ENCODE measurements at places on chromosomes 12 and 14.

GRCh38 chr12:32273712-32274111 is 125.6 kb upstream of the FGD4 start:
- no peak for DNase-seq

GRCh38 chr14:37230551-37231194 is 32.9 kb downstream of the MIPOL1 start:
- DNase-seq = peak; percentile 59

- DNase-seq = no peak
Measured at GRCh38 chr12:64918344-64918743, 93.9 kb downstream of the TBC1D30 start.

- no peak for DNase-seq
Measured at GRCh38 chr12:47755655-47756562, 2.8 kb downstream of the RAPGEF3 start.

- DNase-seq = no peak
Measured at GRCh38 chr12:13956060-13956590, 25.3 kb downstream of the GRIN2B start.

DNA sequence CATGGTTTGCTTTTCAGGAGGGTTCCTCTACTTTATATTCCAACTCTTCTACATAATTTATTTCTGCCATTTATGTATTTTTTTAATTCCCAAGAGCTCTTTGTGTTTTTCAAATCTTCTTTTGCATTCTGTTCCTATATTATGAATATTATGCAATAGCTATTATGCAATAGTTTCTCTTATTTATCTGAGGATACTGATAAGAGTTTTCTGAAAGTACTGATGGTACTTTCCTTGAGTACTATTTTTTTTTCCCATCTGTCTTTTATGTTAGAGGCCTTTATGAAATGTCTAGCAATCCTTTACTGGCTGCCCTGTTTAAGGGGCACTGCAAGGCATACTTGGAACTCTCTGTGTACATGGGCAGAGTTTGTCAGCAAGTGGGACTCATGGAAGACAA is 93.4 kb downstream of the SLC41A2 start:
- DNase-seq = no peak

DNA sequence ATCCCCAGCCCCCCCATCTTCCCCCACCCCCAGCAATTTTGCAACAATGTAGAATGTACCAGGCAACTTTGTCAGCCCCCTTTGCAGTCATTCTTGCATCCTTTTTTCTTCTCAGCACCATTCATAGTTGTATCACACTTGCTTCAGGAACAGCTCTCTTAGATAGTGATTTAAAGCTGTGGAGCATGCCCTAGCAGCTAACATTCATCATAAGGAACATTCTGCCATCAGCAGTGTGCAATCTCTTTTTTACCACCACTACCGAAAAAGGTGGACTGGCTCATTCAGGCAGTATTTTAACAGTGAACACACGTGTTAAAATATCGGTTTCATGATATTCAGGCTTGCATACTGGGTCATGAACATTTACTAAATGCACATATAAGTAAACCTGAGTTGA is 45.1 kb downstream of the MARK3 start:
- DNase-seq = no peak

GRCh38 chr12:80857311-80857710 is 80.4 kb downstream of the LIN7A start:
- DNase-seq = peak; percentile 74

- DNase-seq = no peak
Measured at GRCh38 chr14:29743531-29743930, 184.1 kb downstream of the PRKD1 start.

- DNase-seq = no peak
Measured at GRCh38 chr12:94722664-94723063, 72.3 kb upstream of the TMCC3 start.

DNA sequence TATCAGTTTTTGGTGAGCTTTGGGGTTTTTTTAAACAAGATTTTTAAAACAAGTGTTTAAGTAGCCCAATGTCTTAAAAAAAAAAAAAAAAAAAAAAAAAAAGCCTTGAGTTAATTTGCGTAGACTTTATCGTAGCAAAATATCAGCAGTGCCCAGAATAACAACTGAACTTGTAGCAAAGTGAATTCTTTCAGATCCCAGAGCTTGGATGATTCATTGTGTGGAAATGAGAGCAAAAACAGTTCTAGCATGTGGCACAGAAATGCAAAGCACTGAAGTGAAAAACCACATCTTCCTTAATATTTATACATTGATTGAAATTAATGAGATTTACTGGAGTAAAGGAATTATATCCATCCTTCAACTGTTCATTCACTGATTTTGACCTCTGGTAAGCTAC is 258.1 kb downstream of the EGLN3 start:
- peak; percentile 89 for DNase-seq

GRCh38 chr12:14956024-14956891 is 5.1 kb downstream of the ARHGDIB start:
- no peak for DNase-seq

GRCh38 chr14:73000073-73000472 is 26.8 kb downstream of the ZFYVE1 start:
- no peak for DNase-seq

DNA sequence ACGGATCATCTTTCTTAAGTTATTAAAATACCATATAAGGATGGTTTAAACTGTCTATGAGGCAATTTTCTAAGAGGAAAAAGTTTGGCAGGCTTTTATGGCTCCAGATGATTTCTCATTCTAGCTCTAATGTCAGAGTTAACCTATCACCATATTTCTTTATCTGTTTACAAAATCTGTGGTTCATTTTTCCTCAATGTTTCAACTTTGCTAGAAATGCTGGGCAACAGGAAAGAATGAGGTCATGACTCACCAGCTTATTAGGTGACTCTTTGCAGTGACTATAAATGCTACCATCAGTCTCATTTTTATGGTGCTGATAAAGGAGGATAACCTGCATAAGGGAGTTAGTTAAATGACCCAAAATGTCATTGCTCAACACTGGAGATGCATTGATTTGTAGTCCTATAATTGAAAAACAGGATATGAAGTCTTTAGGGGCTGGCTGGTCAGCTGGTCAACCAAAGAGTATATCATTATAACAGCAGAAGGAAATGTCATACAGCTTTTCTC is 45.3 kb upstream of the RAP1B start:
- DNase-seq = peak; percentile 98

DNA sequence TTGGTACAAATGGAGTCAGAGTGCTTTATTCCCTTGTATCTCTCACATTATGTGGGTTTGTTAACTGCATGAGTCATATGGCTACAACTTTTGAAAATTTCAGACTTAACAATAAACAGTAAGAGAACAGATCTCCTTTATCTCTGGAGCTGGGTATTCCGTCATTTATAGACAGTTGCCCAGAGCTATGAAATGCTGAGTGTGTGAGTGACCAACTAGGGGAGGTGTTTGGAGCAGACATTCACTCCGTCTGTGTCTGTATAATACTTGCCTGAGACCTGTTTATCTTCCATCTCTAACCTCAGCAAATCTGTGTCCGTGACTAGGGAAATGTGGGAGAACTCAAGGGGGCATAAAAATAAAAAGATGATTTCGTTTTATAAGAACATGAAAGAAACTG is 279.9 kb upstream of the FAR2 start:
- DNase-seq = peak; percentile 17

- DNase-seq = no peak
Measured at GRCh38 chr14:60845523-60845922, 111.0 kb downstream of the MNAT1 start.

- no peak for DNase-seq
Measured at GRCh38 chr14:66651536-66652220, 143.7 kb downstream of the GPHN start.

GRCh38 chr12:4796694-4797482 is 76.7 kb downstream of the GALNT8 start:
- no peak for DNase-seq

DNA sequence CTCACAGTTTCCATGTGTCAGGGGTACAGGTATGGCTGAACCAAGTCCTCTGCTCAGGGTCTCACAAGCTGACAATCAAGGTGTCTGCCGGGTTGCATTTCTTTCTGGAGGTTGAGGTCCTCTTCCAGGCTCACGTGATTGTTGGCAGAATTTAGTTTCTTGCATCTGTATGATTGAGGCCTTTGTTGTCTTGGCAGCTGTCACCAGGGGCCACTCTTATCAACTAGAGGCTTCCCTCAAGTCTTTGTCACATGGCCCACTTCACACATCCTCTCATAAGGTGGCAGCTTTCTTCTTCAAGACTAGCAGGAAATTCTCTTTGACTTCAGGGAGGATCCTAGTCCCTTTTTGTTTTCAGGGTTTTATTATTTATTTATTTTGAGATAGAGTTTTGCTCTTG is 46.0 kb upstream of the FOS start:
- no peak for DNase-seq

- DNase-seq = peak; percentile 32
Measured at GRCh38 chr12:6606331-6607131, 648 bp downstream of the CHD4 start.

DNA sequence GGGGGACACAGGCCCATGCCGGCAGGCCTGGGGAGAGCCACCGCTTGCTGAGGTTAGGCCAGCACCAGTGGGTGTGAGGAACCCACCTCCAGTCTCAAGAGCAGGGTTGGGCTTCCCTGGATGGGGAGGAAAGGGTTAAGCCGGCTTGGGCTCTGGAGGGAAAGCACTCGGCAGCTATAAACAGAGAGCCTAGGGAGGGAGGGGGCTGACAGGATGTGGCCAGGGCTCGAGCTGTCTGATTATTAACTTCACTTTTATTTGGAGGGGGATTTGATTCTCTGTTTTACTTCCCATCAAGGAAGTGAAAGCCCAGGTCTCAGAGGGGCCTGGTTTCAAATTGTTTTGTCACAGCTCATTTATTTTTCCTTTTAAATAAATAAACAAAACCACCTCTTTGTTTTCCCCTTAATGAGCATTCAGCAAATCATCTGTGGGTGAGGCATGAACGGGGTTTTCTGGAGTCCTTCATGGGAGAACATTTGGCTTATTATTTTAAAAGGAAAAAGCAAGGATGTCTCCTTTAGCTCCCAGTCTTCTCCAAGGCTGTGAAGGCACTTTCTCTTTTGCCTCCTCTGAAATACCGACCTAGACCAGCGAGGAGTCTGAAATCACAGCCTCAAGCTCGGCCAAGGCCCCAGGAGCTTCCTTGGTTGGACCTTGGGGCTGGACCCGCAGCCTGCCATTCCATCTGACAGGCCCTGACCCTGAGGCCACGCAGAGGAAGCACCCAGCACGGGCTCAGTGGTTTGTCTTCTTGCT is 21.9 kb upstream of the ZFP36L1 start:
- peak; percentile 82 for DNase-seq

GRCh38 chr12:6277982-6278438 is 32.5 kb upstream of the PLEKHG6 start:
- DNase-seq = no peak

GRCh38 chr12:98818239-98818638 is 173.1 kb downstream of the APAF1 start:
- DNase-seq = no peak

GRCh38 chr12:16606201-16606849 is 363 bp upstream of the LMO3 start:
- DNase-seq = peak; percentile 9

GRCh38 chr14:28765169-28765830 is 1.3 kb upstream of the FOXG1 start:
- DNase-seq = no peak

DNA sequence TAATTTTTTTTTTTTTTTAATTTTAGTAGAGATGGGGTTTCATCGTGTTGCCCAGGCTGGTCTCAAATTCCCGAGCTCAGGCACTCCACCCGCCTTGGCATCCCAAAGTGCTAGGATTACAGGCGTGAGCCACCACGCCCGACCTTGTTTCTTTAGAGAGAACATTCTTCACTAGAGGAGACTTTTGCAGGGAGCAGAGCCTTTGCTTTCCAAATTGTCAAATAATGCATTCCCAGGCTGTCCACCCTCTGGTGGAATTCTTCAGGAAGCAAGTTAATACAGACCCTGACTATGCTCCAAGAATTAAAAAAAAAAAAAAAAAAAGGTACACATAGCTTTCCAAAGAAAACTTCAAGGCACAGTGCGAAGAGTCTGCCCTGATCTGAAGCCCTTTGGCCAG is 6.8 kb downstream of the ALDH1L2 start:
- DNase-seq = no peak

- DNase-seq = no peak
Measured at GRCh38 chr12:116590561-116590960, 31.4 kb downstream of the MAP1LC3B2 start.

DNA sequence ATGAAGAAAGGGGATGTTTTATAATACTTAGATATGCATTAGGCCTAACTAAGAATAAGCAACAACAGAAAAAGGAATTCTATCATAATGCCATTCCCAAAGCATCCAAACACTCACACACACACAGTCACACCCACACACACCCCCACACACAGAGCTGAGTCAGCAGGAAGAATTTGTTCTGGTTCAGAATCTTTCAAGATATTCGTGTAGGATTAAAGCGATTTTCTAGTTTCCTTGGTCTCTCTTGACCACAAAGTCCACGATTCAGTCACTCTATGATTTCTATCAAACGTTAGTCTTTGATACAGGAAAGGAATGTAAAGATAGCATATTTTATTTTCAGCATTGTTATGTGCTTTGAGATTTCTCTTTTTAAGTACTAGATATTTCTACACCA is 382.6 kb upstream of the DCN start:
- peak; percentile 40 for DNase-seq

GRCh38 chr14:96783043-96783914 is 13.9 kb upstream of the VRK1 start:
- no peak for DNase-seq

DNA sequence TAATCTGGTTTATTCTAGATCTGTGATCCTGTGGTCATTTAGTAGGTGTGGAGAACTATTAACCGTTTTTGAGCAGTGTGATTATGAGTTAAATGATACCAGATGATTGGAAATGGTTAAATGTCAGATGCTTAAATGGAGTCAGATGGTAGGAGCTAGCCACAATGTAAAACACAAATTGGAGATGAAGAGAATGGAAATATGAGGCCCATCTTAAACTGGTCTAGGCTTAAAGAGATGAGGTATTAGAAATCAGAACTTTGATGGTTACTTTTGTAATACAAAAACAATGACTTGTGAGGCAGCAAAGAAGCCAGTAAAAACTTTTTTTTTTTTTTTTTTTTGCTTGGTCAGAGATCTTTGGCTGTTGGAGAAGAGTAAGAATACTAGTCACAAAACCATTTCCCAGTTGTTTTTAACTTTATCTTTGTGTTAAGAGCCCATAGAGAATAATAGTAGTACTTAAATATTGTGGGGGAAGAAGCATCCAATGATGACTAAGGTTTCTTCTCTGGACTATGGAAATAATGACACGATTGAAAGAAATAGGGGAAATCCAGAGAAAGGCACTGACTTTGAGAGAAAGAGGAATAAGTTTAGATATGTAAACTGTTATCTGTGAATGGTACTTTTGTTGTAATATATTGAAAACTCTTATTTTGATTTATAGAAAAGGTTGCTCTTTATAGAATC is 95.9 kb downstream of the WNK1 start:
- peak; percentile 31 for DNase-seq

Data from fibroblast of skin of right quadriceps (primary cell).